ENCODE measurements at places on chromosomes 13 and 19. TPM values are rescaled to one million over a fixed set of nuclear protein-coding genes. Genes with fewer than 3 reads are reported as not detected.

GRCh38 chr19:18792661-18793060, 1.6 kb upstream of the COMP start:
- no peak for ATAC-seq

Gene LRRC4B
- total RNA-seq, result 0.24 TPM

DNA sequence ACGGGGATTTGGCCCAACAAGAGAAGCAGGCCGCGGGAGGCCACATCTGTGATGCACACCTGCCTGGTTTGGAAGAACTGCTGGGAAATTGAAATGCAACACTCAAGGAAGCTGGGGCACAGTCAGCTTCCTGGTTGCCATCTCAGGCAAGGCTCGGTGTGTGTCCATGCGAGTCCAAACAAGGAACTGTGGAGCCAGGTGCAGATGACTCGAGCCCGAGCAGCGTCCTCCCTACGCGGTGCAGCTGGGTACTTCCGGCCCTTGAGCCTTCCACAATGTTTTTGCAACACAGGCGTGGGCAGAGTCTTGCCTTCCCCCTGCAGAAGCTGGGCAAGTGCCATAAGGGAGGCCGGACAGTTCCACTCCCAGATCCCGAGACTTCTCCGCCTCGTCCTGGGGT, 94.6 kb downstream of the CRYL1 start:
- ATAC-seq, result peak; percentile 93

DNA sequence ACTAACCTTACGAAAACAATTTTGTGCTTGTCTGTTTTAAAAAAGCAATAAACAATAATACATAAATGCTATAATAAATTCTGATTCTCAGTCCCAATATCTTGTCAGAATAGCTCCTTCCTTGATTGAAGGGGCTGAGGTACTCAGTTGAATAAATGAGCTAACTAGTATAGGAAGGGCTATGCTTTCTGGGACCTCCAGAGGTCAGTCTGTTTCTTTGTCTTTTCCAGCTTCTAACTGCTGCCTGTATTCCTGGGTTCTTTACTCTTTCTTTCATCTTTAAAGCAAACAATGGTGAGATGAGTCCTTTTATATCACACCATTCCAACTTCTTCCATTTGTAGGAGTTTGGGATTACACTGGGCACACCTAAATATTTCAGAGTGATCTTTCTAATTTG, 1297.0 kb upstream of the ATXN8OS start:
- no peak for ATAC-seq

GRCh38 chr19:30227661-30228112, 144.5 kb upstream of the ZNF536 start:
- ATAC-seq, result peak; percentile 61

GRCh38 chr19:3094601-3095440, 659 bp downstream of the GNA11 start:
- peak; percentile 1 for ATAC-seq

DNA sequence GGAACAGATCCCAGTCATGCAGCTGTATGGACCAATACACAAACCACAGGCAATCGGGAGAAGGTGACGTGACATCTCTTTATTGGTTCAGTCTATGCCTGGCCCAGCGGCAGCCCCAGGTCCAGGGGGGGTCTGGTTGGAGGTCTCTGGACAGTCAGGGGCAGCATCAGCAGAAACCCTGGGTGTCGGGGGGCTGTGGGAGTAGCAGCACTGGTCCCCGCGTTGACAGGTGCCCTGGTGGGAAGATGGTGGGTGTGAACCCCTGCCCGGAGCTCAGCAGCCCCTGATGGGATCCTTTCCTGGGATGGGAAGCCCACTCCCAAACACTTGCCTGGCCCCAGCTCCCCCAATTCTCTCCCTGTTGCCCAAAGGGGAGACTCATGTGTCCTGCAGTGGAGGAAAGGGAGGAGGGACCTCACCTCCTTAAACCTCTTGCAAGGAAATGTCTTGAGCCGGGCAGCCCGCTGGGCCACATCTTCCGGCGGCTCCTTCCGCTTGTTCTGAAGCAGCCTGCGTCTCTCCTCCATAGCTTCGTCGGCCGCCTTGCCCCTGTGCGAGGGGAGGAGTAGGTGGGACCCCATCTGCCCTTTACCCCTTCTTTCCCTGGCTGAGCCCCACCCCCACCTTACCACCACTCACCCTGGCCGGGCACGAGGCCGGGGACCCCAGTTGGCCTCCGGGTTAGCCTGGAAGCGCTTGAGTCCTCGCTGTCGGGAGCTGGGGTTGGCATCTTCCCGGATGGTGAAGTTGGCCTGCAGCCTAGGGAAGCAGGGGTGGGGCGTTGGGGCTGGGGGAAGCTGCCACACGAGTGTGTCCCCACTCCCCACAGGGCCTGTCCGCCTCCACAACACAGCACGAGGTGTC, 2.4 kb upstream of the LYL1 start:
- no peak for ATAC-seq

DNA sequence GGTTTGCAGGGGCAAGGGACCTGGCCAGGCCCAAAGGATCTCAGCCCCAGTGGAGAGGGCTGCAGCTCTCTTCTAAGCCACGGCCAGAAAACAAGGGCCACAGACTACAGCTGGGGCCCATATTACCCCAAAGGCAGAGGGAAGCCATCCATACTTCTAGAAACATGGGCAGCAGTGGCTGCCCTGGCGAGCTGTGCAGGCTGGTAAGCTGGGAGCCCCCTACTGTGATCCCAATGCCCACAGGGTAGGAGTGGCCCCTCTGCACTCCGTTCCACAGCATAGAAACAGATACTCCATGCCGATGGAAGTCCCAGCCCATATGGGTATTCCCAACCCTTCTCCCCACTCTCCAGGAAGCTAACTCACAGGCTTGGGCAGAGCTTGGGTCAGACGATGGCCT, 25.1 kb downstream of the VSTM2B start:
- ATAC-seq, result no peak

GRCh38 chr13:94703271-94703670, 9.1 kb downstream of the SOX21 start:
- ATAC-seq, result no peak

- ATAC-seq, result no peak
Observed at GRCh38 chr13:29193083-29193482, 372.9 kb downstream of the MTUS2 start.

- ATAC-seq, result no peak
Observed at GRCh38 chr19:46478356-46478986, 7.1 kb upstream of the PNMA8A start.

DNA sequence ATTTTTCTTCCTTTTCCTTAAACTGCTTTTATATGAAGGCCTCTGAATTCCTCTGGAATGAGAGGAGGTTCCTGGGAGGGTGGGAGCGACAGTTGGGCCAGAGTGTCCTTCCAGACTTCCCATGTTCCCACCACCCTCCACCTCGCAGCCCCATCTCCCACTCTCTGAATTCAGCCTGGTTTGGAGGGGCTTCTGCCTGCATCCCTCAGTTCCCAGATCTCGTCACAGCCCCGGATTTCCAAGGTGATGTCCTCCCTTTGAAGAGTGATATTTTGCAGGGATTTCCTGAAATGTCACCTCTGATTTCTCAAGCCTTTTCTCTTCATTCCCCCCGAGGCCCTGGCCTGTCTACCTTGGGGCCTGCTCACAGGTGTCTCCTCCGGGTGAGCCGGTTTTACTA, 16.7 kb upstream of the SLC7A9 start:
- no peak for ATAC-seq

All from esophagus mucosa (tissue), 1 donor.